ENCODE measurements at places on chromosomes 3 and 15.

DNA sequence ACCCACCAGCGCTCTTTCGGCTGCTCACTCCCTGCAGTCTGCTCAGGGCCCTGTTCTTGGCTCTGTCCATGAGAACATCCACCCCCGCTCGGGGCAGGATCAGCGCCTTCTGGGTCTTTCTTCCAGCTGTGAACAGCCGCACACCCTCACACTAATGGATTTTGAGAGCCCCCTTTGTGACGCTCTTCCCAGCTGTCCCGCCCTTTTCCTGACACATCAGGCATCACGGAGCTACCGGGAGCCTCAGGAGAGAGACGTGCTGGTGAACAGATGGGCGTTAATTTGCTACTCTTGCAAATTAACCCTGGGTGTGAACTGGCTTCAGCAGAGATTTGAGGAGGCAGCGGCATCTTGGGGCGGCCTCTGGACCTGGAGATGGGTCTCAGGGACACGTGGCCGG is 113.0 kb downstream of the TMEM266 start:
- no peak for DNase-seq

DNA sequence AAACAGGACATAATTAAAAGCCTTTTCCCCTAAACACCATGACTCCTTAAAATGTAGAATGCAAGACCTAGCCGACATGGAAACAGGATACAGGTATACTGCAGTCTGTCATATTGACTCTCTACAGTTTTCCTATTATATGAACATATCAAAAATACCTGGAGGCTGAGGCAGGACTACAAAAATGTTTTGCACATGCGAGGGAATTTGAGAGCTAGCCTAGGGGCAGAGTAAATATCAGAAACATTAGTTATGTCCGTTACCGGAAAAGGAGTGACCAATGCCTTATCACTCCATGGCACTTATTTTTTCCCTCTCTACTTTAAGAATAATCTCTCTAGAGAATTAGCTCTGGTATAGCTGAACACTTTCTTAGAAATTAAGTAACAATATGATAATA is 732.3 kb downstream of the TUSC7 start:
- no peak for DNase-seq

DNA sequence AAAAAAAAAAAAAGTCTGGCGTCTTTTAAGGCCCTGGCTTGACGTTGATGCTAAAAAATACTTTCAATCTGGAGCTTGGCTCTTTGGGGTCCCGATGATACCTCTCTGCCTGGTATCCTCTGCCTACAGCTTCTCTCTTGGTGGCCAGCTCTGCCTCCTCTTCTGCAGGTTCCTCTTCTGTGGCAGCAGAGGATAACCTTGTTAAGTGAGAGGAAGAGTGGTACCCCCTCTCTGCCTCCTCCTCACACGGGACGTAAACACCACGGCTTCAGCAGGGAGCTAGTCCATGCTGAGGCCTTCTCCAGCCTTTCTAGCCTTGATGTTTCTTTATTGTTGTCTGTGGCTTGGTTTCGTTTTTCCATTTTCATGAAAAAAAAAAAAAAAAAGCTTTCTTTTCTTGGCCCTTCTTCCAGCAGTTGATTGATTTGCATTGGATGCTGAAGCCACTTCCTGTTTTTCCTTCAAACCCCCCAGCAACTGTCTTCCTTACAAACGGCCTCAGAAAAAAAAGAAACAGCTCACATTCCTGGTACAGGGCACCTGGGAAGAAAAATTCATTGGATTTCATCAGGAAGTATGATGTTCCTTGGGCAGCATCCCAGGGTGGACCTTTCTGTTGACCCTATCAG is 59.7 kb downstream of the RORA start:
- no peak for DNase-seq

DNA sequence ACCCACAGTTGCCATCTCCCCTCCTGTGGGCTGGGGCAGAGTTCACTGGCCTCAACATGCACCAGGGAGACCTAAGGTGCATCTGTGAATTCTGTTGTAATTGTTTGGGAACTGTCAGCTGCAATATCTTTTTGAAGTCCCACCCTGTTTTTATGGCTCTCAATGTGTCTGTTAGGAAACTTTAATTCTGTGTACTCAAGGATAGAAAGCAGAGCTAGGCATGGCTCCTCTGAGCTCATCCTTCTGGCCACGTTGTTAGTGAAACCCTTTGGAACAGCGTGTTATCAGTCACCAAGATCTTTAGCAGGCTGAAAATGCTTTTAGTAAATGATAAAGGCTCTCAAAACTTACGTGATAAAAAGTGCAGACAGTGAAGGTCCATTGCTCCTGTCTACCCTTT is 33.6 kb upstream of the MTMR10 start:
- DNase-seq: no peak

DNA sequence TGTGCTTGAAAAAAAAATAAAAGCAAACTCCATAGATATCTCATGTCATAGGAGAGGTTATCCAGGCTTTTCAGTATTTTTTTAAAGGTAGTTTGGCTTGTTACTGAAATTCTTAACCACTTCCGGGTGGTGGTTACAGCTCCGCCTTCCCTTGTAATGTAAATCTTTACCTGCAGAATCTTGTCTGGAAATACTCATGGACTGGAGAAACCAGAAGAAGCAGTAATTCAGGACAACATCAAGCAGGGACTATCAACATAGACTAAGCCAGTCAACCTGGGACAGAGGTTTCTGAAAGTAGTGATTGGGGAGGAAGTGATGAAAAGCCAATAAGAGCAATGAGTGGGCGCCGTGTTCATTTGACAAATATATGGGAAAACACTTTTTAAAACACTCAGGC is 78.9 kb upstream of the SKOR1 start:
- no peak for DNase-seq

GRCh38 chr15:90004671-90005070 is 3.5 kb downstream of the ZNF710 start:
- DNase-seq: peak; percentile 67
